ENCODE measurements at places on chromosomes 16 and 17. TPM values are rescaled to one million over a fixed set of nuclear protein-coding genes. Genes with fewer than 3 reads are reported as not detected.

Gene KREMEN2
- total RNA-seq: not detected

Gene DNAI2
- total RNA-seq: not detected

Gene TBC1D3I
- not detected for total RNA-seq

Gene SNN
- 100 TPM for total RNA-seq

Gene HOXB1
- not detected for total RNA-seq

Gene SENP3
- total RNA-seq: 38.4 TPM

Gene HOXB5
- 0.71 TPM for total RNA-seq

Gene CALCOCO2
- total RNA-seq: 169 TPM

Gene PLCD3
- 167 TPM for total RNA-seq

Gene MED13
- 46.4 TPM for total RNA-seq

Gene KRTAP16-1
- total RNA-seq: not detected

Gene VPS35
- 44.5 TPM for total RNA-seq

Gene ALDH3A1
- total RNA-seq: not detected

Gene CDC42EP4
- total RNA-seq: 18.3 TPM

Gene SLFN11
- 11.3 TPM for total RNA-seq

Gene CCL4
- 0.62 TPM for total RNA-seq

Gene KDM6B
- total RNA-seq: 11.8 TPM

Gene TBC1D3C
- not detected for total RNA-seq

Gene ZFPM1
- 2.7 TPM for total RNA-seq

Gene KRT40
- total RNA-seq: not detected

Gene TMEM107
- total RNA-seq: 2.3 TPM

Gene SLC2A4
- 127 TPM for total RNA-seq
